ENCODE measurements at places on chromosomes 3 and 15. TPM values are rescaled to one million over a fixed set of nuclear protein-coding genes. Genes with fewer than 3 reads are reported as not detected.
A peak's percentile ranks its signal among the peaks of the same experiment; 100 is the strongest.

DNA sequence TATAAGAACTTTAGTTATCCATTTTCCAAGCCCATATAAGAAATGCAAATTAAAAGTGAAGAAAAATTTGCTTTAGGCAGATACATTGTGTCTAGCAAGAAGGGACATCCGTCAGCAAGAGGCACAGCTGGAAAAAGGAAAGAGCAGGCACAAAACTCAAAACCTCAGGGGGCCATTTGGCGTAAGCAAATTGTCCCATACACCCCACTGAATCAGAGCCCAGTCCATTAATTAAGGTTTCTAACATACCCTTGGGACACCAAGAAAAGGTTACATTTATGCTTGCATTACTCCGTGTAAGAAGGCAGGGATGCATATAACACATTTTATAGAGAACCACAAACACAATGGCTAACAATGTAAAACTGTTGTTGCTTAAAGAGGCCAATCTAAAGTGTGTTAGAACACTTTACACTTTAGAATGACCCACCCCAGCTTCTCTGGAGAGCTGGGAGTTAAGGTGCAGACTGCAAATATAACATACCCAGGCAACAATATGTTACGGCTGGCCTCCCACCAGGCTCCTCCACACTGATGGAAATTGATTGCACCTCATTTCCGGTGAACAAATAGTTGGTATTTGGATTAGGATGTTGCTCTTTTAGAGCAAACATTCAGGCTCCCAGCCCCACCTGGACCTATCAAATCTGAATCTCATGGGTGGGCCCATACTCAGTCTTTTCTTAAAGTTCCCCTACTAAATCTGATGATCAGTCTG is 23.2 kb downstream of the SEMA5B start:
- no peak for DNase-seq

DNA sequence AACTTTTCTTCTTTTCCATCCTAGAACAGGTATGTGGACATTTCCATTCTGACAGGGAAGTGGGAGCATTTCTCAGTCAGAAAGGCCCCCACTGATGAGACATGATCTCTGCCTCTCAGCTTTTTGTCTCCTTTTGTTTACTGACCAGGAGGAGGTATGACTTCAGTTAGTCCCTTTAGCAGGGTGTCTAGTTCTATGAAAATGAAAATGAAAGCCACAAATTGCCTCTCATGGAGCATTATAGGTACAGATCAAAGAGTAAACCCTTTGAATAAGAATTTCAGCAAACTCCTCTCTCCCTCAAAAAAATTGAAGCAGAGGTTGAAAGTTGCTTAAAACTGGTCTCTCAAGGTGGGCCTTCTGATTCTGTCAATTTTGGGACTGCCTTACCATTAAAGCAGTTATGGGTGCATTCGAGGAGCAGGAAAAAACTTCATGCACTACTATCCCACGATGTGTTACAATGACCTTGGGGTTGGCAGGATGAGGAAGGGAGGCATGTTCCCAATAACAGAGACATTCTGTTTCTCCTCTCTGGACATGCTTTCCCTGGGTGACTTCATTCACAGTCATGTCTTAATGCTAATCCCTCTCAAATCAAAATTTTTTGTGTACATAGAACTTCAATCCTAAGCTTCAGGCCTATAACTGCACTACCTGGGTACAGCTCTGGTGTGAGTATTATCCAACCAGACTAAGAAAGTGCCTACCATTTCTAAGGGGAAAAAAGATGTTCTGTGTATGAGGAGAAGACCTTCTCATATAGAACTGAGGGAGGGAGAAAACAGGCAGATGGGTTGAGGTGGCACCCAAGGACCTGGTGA is 50.6 kb upstream of the TBC1D23 start:
- no peak for DNase-seq

- DNase-seq, result no peak
These were observed 32.8 kb downstream of the SEC62 start for GRCh38 chr3:169999433-169999832.

GRCh38 chr3:49652903-49653415 is 21.2 kb upstream of the APEH start:
- no peak for DNase-seq

- DNase-seq, result no peak
These were observed 206.8 kb upstream of the TPRG1 start for GRCh38 chr3:188964957-188965356.

- DNase-seq, result no peak
These were observed 2.8 kb upstream of the ILDR1 start for GRCh38 chr3:122024800-122025199.

DNA sequence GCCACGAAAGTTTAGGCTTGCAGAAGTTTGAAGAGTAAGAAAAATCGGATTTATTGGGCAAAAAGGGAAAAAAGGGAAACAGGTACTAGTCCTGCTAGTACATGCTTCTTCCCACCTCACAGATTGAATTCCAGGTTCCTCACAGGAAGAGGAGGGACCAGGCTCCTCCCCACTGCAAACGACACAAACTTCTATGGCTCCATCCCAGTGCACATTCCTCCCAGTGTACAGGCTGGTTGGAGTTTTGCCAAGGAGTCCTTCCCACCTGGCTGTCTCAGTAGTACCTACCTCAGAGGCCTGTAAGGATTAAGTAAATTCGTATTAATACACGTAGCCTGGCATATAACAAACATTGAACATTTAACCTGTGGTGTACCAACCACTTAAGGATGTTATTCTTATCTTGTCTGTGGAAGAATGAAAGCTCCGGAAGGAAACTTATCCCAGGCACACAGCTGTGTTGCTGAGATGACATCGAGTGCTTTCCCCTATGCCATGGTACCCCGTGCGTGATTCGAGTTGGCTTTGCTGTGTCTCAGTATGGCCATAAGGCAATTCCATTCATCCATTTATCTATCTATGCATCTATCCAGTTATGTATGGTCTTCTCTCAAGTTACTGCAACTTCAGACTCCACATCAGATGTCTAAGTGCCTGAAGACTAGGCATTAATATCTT is 294.3 kb downstream of the LRTM1 start:
- no peak for DNase-seq

- DNase-seq, result peak; percentile 40
These were observed 82.6 kb upstream of the TLE3 start for GRCh38 chr15:70180186-70180875.

DNA sequence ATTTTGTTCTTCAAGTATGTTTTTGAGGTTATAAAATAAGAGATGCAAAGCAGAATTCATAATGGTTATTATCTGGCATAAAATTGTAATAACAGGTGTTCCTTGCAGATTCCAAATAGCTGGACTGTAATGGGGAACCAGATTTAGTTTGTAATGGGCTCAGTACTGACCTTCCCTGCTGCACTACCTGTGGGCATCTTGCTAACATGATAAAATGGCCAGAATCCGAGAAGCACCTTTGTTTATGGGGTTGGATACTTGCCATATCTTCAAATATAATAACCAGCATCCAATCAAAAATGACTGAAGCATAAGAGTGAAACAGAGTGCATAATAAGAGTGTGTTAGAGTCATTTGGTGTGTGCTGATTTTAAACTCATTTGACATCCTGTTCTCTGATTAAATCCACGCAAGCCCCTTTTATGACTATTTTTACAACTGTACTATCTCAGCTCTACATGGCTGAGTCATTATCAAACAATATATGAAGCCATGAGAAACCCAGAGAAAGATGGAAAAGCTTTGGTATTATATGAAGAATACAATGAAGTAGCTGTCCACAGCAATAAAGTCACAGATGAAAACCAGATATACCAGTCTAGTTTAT is 292.4 kb downstream of the CNTN4 start:
- no peak for DNase-seq

DNA sequence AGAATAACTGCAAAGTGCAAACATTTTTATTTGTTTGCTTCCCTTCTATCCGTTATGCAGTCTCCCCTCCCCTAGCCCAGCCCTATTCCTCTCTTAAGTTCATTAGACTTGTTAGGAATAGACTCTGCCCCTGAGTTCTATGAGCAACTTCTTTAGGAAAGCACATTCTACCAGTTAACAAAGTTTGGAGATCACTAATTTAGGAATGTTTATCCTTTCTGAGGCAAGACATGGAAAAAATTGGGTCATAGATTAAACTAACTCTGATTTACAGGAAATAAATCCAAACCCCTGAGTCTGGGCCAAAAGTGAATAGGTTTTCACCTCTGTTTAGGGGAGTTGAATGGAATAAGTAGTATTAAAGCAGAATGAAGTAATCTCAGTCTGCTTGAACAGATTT is 34.4 kb downstream of the C3orf80 start:
- DNase-seq, result no peak

DNA sequence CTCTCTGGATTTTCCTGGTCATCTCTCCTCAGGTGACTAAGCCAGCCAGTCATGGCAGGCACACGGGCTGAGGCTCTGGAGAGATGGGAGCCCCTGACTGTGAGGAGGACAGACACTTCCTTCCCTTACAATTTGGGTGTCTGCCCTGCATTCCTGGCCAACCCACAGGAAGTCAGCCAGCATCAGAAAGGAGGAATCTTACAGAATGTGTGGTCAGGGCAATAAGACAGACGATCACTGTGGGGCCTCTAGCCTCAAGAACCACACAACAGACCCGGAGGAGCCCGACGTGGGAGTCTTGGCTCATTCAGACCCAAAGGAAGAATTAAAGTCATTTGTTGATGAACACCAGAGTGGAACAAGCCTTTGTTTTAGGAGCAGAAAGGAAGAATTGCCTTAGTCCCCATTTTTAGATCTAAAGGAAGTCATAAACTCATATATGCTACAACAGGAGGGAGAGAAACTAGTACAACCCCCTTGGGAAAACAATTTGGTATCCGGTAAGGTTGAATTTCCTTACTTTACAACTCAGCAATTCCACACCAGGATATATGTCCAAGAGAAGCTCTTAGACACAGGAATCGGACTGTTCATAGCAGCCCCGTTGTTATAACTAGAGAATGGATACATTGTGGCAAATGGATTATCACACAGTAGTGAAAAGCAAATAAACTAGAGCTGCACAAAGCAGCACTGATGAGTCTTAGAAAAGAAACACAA is 62.2 kb downstream of the ABTB1 start:
- DNase-seq, result no peak

DNA sequence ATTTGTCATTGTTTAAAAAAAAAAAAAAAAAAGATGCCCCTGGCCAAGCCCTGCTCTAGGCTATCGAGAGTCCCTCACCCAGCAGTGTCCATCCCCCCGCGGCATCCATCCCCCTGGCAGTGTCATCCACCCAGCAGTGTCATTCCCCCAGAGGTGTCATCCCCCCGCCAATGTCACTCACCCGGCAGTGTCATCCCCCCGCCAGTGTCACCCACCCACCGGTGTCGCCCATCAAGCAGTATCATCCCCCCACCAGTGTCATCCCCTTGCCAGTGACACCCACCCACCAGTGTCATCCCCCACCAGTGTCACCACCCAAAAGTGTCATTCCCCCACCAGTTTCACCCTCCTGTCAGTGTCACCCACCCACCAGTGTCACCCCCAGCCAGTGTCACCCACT is 99.3 kb upstream of the PRR20G start:
- DNase-seq, result no peak

DNA sequence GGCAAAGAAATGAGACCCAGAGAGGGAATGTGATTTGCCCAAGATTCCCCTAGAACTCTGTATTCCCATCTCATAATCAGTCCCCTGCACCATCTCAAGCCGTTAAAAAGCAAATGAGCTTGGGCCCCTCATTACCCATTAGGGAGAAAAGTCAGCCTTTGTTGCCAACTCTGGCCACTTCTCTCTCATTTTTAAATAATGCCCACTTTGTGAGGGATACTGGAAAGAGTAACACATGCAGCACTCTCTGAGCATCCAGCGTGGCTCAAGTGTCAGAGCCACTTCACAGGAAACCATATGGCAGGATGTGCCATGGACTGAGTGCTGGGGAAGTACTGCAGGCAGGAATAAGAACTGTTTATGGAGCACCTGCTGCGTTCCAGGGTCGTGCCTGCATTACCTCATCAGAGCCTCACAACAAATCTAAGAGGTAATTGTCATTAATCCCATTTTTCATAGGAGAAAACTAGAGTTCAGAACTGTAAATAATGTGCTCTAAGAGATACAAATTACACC is 49.8 kb upstream of the SLC6A1 start:
- no peak for DNase-seq

Gene MUSTN1
- 4.2 TPM for total RNA-seq

Gene SKOR1
- total RNA-seq, result 1.1 TPM

Gene CCR3
- total RNA-seq, result not detected

Gene ANAPC13
- 59.0 TPM for total RNA-seq

Gene POC1A
- total RNA-seq, result 1.4 TPM

Gene CNTN6
- not detected for total RNA-seq
